Left renal cortex interstitium (tissue), 4 donors: ENCODE measurements at places on chromosomes 13 and 19. TPM values are rescaled to one million over a fixed set of nuclear protein-coding genes. Genes with fewer than 3 reads are reported as not detected.

Gene OVOL3
- polyA plus RNA-seq: not detected

Gene TUBB4A
- polyA plus RNA-seq: 30.8 TPM

Gene ZNF729
- 1.7 TPM for polyA plus RNA-seq

DNA sequence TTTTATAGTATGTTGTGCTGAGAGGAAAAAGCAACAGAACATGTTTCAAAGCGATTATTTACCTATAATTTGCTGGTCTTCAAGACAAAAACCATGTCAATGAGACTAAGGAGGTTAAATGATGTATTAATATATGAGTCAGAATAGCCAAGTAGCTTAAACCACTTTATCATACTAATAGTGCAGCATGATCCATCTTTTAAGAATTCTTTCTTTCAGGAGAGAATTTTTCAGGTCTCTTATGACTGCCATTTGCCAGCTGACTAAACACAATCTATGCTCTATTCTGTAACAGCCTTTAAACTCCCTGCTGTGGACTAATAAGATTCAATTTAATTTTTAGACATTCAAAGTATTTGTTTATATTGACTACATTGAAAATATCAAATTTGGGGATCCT lies 93.7 kb downstream of the TRPC4 start:
- DNase-seq: no peak

DNA sequence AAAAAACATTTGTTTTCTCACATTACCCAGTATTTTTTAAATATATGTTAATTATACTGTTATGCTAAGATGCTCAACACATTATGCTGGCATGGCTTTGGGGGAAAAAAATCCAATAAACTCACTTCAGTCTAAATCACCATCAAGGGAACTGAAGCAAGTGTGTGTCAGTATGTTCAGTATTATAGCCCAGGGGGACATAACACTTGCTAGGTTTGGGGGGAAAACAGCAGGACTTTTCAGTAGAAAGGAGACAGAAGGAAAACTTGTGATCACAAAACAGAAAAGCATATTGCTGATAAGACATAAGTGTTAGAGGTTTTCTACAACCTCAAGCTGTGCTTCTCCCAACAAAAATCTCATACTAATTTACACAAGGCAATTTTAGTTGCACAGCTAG lies 1759.9 kb upstream of the PCDH20 start:
- DNase-seq: no peak

GRCh38 chr13:39370554-39370953 lies 232.4 kb downstream of the LHFPL6 start:
- DNase-seq: no peak

Gene EDDM13
- 0.92 TPM for polyA plus RNA-seq

Gene SLITRK5
- polyA plus RNA-seq: 1.7 TPM
